ENCODE measurements at places on chromosomes 4 and X. TPM values are rescaled to one million over a fixed set of nuclear protein-coding genes. Genes with fewer than 3 reads are reported as not detected.

DNA sequence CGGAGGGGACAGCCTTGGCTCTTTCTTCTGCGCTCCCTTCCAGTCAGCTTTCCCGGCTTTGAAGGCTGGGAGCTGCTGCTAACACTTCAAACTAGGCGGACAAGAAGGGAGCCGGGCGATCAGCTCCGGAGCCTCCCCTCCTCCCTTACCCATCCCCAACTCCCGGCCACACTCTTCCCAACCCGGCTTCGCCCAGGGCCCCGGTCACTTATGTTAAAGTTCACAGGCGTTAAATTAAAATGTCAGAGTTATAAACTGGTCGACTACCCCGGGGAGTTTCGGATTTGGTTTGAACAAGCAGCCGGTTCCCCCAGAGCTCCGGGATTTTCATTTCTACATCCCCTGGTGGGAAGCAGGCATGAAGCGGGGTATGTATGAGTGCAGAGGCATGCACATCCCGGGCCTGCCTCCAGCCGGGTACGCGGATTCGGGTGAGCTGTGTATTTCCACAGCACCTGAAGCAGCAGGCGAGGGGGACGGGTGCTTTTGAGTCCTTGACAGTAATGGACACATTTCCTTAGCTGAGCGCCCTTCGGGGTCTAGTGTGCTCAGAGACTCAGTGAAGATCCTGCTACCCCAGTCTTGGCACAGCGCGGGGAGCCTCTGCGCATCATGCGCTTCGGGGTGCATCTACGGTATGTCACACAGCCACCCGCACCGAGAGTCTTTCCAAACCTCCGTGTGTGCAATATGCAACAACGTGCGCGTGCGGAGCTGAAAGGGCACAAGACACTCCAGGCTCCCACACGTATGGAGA, 880 bp downstream of the UNC5C start:
- peak; percentile 33 for DNase-seq

Gene BEX1
- 0.36 TPM for total RNA-seq

Gene HSFX3
- total RNA-seq, result not detected

- peak; percentile 60 for DNase-seq
Observed at GRCh38 chr4:150117094-150117493, 38.8 kb downstream of the DCLK2 start.

DNA sequence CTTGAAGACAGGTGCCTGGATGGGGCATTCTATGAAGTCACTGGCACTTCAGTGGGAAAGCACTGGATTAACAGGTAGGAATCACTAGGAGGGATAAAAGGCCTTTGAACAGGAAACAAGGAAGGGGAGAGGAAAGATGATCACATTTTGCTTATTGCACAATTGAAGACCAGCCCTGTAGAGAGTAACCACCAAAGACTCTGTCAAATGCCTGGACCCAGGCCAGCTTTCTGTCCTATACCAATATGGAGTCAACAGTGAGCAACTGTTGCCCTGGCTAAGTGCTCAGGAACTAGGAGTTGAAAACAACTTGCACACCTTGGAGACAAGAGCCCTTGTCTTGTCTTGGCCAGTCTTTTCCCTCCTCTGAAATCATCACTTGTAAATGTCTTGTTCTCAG, 14.1 kb upstream of the RTL3 start:
- DNase-seq, result no peak

Gene EPGN
- total RNA-seq, result not detected

DNA sequence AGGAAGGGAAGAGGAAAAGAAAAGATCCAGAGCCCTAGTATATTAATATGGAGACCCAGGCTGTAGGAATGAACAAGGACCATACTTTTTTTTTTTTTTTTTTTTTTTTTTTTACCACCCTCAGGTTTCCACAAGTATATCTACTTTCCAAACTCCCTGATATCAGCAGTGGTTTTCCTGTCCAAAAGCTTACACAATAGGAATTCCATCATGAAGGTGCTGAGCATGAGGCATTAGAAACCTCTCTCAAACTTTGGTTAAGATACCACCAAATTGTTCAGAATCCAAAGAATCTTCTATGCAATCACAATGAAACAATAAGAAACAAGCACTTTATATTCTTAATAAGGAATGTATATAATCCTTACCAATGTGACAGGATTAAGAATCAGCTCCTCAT, 26.5 kb downstream of the RPS6KA3 start:
- peak; percentile 64 for DNase-seq

DNA sequence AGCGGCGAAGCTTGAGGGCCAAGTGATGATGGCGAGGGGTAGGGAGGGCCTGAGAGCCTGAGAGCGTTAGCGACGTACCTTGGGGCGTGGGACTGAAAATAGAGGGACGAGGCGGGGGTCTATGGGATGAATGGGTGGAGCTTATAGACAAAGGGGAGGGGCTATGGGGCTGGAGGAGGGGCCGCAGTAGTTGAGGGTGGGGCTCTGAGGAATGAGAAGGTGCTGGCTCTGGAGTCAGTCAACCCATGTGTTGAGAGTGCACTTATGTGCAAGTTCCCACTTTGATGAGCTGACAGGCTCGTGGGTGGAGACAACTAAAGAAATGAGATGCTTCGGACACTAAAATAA, 488 bp downstream of the TBC1D25 start:
- peak; percentile 43 for DNase-seq

Gene SPANXD
- not detected for total RNA-seq

- DNase-seq, result peak; percentile 66
Observed at GRCh38 chr4:102760645-102761295, at the start of gene MANBA. Gene MANBA, minus strand, starts transcription at chr4:102760968. Its CDS starts 74 bp downstream, at chr4:102760894.

GRCh38 chr4:156977435-156978160, 6.0 kb upstream of the PDGFC start:
- DNase-seq, result peak; percentile 77

Gene LGI2
- total RNA-seq, result 0.54 TPM

Gene GC
- total RNA-seq, result not detected

DNA sequence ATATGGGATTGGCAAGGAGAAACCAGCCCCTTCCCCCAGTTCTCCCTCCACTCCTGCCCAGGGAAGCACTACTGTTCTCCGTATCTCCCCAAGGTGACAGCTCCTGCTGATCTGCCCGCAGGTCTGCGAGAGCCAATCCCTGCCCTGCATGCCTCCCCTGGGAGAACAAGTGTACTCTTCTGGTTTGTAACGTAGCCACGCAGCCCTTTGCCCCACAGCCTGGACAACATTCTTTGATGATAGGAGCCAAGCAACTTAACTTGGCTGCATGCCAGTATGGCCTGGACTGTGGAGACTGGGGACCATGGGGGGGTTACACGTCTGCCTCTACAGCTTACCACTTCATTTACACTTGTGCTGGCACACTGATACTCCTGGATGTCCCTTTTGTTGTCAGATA, 2.0 kb downstream of the STBD1 start:
- no peak for DNase-seq

Gene PNMA6A
- total RNA-seq, result 1.3 TPM
